ENCODE measurements at places on chromosomes 1 and 21. TPM values are rescaled to one million over a fixed set of nuclear protein-coding genes. Genes with fewer than 3 reads are reported as not detected.

The FAM3B gene
- 6.1 TPM for total RNA-seq

The IRF6 gene
- 99.7 TPM for total RNA-seq

The RGS4 gene
- 20.8 TPM for total RNA-seq

The USP21 gene
- 12.6 TPM for total RNA-seq

The MR1 gene
- total RNA-seq, result 2.5 TPM

The ALG14 gene
- total RNA-seq, result 0.92 TPM

The RAB42 gene
- total RNA-seq, result 13.5 TPM

The IGSF9 gene
- 1.9 TPM for total RNA-seq

The PRAMEF14 gene
- total RNA-seq, result not detected

The C1orf116 gene
- total RNA-seq, result 34.1 TPM

The SIM2 gene
- total RNA-seq, result 16.3 TPM

The SYTL1 gene
- total RNA-seq, result 40.3 TPM

GRCh38 chr1:51515312-51515960 lies 3.6 kb downstream of the EPS15 start:
- no peak for DNase-seq

- no peak for DNase-seq
Measured at GRCh38 chr21:36134803-36135390, at the start of gene CBR3. CBR3 (plus strand) TSS chr21:36135079; CDS start chr21:36135193, 114 bp downstream.

- DNase-seq, result no peak
Measured at GRCh38 chr1:110601332-110601731, 4.8 kb downstream of the KCNA2 start.

DNA sequence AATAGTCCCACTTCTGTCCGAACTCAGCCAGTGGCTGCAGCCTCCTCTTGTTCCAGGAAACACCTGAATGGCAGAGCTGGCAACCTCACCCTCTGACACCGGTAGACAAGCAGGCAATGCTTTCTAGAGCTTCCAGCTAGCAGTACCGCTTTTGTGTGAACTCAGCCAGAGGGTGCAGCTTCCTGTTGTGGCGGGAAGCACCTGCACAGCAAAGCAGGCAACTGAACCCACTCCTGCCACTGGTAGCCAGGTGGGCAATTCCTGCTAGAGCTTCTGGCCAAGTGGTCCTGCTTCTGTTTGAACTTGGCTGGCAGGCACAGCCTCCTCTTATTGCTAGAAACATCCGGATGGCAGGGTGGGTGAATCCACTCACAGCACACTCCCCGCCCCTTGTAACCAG lies 40.1 kb upstream of the TMPRSS15 start:
- DNase-seq, result no peak

- DNase-seq, result no peak
Measured at GRCh38 chr1:202165942-202166843, 5.8 kb upstream of the PTPN7 start.

DNA sequence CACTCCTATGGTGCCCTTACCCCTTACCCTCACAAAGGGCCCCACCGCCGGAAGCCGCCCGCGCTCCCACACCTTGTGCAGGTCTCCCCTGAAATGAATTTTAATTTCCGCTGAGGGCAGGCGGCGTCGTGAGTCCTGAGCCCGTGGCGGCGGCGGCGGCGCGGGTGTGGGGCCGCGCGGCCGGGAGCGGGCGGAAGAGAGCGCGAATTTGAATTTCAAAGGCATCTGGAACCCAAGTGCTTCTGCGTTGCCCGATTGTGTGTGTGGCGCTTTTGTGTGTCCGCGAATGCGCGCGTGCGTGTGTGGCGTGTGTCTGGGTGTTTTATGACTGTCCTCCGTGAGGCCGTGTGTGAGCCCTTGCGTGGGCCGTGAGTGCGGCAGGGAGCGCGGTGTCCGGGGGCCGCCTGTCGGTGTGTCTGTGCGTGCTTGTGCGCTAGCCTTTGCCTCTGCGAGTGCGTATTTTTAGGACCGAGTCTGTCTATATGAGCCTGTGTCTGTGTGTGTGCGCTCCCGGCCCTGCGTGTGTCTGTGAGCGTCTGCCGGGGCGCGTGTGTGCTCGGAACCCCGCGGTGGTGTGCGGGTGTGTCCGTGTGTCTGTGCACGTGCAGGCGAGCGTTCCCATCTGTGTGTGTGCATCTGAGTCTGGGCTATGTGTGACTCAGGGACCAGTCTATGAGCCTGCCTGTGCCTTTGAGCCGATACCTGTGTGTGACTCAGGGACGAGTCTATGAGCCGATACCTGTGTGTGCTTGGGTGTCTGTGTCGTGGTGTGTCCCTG lies 7.9 kb upstream of the ADGRB2 start:
- no peak for DNase-seq

DNA sequence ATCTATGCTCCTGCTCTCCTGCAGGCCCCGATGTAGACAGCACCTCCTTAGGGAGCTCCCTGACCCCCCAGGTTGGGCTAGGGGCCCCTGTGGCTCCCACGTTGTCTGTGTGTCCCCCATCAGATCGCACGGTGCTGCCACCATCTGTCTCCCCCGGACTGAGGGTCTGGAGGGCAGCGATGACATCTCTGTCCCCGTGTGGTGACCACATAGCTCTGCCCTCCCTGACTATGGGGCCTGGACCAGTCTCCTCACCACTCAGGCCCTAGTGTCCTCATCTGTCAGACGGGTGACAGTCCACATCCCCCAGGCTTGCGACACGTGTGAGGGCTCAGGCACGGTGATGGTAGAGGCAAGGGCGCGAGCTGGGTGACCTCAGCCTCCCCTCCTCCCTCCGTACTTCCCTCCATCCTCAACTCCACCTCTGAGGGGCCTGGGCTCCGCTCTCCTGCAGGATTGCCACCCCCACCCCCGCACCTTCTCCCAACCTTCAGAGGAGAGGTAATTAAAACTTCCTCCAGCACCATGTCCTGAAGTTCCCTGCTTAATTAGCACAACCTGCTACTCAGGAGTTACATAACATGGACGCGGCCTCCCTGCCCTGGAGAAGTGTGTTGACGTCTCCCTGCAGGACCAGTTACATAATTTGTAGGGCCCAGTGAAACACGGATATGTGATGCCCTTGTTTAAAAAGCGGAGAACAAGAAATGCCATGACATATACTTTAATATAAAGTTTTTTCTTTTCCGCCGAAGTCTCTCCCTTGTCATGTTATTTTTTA lies 288.2 kb downstream of the PTPRU start:
- DNase-seq, result no peak

- DNase-seq, result peak; percentile 62
Measured at GRCh38 chr21:33894736-33895288, 20.8 kb downstream of the ATP5PO start.

- DNase-seq, result peak; percentile 93
Measured at GRCh38 chr1:112522621-112523020, 13.9 kb downstream of the WNT2B start.

DNA sequence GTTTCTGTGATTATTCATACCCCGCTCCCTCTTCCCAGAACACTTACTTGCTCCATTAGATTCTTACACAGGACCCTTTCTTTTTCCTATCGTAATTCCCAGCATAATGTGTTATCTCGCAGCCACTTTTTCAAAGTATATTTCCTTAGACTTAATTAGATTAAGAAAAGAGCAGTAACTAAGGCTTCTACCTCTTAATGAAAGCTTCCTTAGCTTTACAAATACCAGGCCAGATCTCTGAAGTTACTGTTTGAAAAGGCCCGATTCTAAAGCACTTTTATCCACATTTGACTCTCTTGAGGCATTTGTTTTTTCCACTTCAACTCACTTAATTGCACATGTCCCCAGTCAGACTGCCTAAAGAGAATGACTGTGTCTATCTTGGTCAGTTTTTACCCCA lies 1264.3 kb upstream of the ADGRL2 start:
- DNase-seq, result no peak

DNA sequence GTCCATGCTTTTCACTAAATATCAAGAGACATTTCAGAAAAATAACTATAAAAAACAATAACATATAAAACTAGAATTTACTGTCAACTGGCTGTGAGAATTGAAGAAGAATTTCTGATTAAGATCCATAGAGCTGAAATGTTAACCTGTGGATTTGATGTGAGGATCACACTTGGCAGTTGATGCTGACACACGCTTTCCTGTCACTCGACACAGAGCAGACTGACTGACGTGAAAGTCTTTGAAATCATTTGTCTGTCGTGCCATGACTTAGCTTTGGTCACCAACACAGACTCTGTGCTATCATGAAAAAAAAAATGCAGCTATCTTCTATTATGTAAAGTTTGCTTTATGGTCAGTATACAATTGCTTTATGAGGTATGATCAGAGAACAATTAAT lies 706.0 kb upstream of the ZP4 start:
- no peak for DNase-seq

DNA sequence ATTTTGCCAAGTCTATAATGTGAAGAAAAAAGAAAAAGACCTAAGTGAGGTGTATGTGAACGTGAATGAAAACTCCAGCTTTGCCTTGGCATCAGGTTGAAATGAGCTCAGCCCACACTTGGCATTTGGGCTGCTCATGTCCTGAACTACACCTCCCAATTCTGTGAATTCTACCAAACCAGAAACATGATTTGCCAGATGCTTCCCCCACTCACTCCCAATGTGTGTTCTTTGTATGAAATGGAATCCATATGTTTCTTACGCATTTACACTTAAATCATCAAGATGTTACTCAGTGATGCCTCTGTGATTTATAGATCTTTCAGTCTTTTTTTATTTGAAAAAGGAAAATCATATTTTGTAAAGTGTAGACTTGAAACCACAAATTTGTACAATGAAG lies 32.8 kb upstream of the RUNX1 start:
- DNase-seq, result no peak

- no peak for DNase-seq
Measured at GRCh38 chr1:23037081-23037740, 17.9 kb downstream of the KDM1A start.

DNA sequence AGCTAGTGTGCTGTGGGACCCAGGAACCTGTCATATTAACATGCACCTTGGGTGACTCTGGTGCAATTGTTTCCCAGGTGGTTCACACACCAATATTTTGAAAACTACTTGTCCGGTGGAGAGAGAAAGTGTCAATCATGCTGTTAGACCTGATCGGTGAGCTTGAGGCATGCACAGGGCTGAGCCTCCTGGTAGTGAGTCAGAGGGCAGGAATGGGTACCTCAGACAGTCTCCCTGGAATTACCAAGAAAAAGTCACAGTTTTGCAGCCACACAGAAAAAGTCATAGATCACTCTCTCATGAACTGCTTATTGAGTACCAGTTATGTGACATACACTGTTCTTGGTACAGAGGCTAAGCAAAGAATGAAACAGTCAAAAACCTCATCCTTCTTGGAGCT lies 140.1 kb upstream of the NFIA start:
- peak; percentile 35 for DNase-seq

- no peak for DNase-seq
Measured at GRCh38 chr1:196403803-196404690, 204.2 kb downstream of the KCNT2 start.

GRCh38 chr1:159829273-159829634 lies 2.6 kb downstream of the SLAMF8 start:
- no peak for DNase-seq

GRCh38 chr1:53878492-53879105 lies 11.0 kb downstream of the YIPF1 start:
- DNase-seq, result peak; percentile 28

- DNase-seq, result no peak
Measured at GRCh38 chr1:151847867-151848596, 5.5 kb downstream of the THEM5 start.

DNA sequence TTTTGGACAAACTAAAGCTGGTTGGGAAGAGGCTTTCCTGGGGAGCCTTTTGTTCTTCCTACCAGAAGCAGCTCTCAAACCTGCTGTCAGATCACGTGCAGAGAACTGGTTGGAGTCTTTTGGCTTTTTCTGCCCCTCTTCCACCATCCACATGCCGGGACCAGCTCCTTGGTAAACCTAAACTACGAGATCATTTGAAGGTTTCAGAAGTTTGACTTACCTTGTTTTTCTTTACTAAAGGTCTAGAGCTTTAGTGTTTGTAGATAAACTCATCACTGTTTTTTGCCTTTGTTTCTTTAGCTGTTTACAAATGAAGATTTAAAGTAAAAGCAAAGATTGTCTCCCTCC lies 113.4 kb downstream of the HLX start:
- DNase-seq, result no peak

DNA sequence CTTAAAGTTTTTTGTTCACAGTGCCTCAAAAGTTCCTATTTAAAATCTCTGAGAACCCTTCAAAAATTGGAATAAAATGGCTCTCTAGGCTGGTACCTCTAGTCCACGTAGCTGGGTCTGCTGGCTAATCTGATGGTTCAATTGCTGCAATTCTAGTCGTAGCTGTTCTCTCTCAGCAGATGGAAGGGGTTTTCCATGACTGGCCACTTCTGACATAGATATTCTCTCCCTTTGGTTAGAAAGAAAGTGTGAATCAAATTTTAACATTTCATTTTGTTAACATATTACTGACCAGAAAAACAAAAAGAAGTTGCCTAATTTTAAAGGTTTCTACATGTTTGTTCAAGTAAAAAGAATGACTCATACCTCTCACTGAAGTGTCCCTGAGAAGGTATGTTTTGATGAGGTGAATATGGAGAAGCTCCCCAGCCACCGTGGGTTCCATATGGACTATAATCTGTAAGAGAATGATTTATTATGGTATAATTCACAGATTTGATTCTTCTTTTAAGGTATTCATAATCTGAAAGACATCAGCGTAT lies 29.3 kb upstream of the SERPINC1 start:
- no peak for DNase-seq

DNA sequence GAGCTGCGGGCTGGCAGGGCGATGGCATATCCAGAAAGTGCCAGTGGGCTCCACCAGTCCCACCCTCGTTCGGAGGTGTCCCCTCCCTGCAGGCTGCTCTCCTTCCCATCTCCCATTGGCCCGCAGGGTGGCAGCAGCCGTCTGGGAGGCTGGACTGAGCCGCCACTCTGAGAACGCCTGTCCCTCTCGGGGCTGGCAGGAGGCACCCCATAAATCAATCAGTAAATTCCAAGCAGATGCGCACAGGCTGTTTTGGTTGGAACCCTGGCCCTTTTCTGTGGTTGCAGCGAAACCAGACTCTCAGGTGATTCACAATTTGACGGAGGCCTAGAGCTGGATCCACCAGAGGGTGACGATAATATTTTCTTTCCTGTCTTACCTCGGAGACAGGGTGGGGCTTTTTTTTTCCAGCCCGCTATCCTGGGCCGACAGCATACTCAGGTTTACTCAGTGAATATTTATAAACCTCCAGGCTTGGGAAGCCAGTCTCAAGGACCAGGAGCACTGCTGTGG lies 99.7 kb downstream of the GLIS1 start:
- peak; percentile 61 for DNase-seq

All from kidney epithelial cell (primary cell).